ENCODE measurements at places on chromosomes 4 and X. TPM values are rescaled to one million over a fixed set of nuclear protein-coding genes. Genes with fewer than 3 reads are reported as not detected.

- no peaks in the 10 kb centered on the region for H3K36me3 ChIP-seq
- H3K27ac ChIP-seq, result no peak overlapping the region
- no peak for DNase-seq
Observed at GRCh38 chr4:10239982-10240654, 123.5 kb upstream of the WDR1 start.

Gene GYG2
- total RNA-seq, result 4.3 TPM

Gene TEX11
- total RNA-seq, result not detected

Gene RIPPLY1
- total RNA-seq, result not detected

DNA sequence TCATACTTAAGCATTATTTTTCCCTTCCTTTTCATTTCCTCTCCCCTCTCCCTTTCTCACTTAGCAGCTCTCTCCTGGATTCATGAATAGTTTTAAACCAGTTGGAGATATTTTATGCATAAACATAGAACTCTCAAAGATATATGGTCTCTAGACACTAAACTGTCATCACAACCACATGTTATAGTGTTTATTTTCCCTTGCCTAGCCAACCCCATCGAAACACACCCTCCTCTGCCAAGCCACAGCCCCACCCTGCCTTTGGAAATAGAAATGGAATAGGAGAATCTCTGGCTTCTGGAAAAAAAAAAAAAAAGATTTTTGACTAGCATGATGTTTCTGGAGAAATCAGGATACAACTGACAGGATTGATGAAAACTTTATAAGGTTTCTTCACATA, 64.8 kb upstream of the RBPJ start:
- no peaks in the 10 kb centered on the region for H3K4me1 ChIP-seq
- H3K27me3 ChIP-seq, result no peaks in the 10 kb centered on the region
- DNase-seq, result no peak

Gene CYTL1
- total RNA-seq, result not detected
